ENCODE measurements at places on chromosomes 2 and 18.

- no peak for DNase-seq
These were observed 5.7 kb upstream of the GPR35 start for GRCh38 chr2:240619506-240620148.

- DNase-seq, result no peak
These were observed 71.4 kb downstream of the HNMT start for GRCh38 chr2:138035608-138036217.

DNA sequence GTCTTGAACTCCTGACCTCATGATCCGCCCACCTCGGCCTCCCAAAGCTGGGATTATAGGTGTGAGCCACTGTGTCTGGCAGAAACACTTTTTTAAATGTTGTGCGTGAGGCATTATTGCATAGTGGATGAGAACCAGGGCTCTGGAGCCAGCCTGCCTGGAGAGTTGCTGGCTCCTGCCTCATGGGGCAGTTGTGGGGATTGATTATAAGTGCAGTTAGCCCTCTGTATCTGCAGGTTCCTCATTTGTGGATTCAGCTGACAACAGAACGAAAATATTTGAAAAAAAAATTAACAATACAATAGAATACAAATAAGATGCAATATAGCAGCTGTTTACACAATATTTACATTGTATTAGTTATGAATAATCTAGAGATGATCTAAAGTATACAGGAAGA, 129.4 kb upstream of the EML6 start:
- DNase-seq, result no peak

GRCh38 chr2:148959745-148960144, 78.8 kb upstream of the LYPD6B start:
- no peak for DNase-seq

- no peak for DNase-seq
These were observed 187.6 kb downstream of the MREG start for GRCh38 chr2:215825707-215826106.

GRCh38 chr2:99856119-99856518, 286.3 kb downstream of the AFF3 start:
- DNase-seq, result no peak

DNA sequence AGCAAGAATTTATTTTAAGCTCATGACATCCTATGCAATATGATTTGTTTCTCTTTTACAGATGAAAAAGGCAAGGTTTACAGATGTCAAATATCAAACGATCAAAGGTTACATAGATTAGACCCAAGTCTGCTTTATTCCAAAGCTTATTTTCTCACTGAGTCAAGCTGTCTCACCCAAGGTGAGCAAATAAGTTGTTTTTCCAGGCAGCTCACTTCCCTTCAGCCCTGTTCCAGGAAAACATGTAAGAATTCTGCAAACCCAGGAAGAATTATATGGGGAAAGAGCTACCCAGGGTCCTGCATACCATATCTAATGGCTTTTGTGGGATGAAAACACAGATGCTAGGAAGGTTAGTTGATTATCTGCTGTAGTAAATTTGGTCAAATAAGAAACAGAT, 57.7 kb upstream of the SCN9A start:
- no peak for DNase-seq

- DNase-seq, result no peak
These were observed 28.9 kb upstream of the GAREM2 start for GRCh38 chr2:26144031-26144430.

DNA sequence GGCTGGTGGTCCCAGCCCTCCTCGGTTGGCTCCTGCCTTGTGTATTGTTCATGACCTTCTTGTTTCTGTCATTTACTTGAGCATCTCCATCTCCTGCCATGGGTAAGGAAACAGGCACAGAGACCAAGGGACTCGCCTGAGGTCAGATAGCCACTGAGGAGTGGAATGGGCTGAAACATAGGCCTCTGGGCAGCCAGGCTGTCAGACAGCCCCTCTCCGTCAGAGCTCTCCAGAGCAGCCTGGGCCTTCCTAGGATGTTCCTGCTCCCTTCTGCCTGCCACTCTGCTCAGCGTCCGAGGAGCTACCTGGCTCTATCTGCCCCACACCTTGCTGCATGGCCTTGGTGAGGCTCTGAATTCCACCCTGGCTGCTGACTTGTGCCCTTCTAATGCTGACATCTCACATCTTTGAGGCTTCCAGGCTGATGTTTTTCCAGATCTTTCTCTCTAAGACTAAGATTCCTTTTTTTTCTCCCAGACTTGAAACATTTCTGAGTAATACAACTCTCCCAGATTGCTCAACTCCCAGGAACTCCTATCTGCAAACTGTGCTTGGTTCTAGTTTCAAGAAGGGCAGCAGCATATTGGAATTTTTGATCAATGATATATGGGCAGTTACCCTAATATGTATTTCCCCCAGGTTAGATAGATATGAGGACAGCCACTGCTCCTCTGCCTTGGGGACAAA, 67.7 kb downstream of the MCFD2 start:
- DNase-seq, result no peak

- DNase-seq, result peak; percentile 62
These were observed 8.6 kb upstream of the ACYP2 start for GRCh38 chr2:54106631-54107454.
